ENCODE measurements at places on chromosomes 13 and 19.
A peak's percentile ranks its signal among the peaks of the same experiment; 100 is the strongest.

- no peak for DNase-seq
Observed at GRCh38 chr13:66911411-66911939, 318.7 kb downstream of the PCDH9 start.

DNA sequence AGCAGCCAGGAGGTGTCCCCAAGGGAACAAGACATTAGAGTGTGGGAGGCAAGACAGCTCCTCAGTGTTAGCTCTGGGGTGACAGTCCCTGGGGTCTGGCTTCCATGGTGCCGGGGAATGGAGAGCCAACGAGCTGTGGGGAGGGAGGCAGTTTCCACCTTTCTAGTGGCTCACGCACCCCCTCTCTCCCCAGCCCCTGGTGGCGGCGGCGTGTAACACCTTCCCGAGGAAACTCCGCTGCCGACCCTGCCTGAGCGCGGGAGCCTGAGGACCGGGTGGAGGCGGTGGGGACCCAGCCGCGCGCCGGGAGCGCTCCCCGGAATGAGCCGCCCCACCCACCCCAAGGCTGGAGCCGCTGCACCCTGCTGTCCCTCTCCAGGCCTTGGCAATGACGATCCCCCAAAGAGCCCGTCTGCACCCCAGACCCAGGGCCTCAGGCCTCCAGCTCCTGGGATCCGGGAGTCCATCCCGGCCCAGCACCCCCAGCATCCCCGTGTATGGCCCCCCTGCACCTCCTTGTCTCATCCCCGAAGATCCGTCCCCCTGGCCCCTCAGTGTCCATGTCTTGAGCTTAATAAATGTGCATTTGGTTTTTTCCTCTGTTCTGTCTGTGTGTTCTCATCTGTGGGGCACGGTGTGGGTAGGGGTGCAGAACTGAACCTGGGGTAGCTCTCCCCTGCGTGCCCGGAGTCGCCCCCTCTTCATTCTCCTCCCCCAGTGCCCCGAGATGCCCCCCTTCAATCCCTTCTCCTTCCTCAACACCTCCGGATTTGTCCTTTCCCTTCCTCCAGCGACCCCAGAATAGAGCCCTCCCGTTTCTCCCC lies 622 bp upstream of the FXYD5 start:
- peak; percentile 51 for DNase-seq

GRCh38 chr13:66624302-66624701 lies 605.8 kb downstream of the PCDH9 start:
- no peak for DNase-seq

DNA sequence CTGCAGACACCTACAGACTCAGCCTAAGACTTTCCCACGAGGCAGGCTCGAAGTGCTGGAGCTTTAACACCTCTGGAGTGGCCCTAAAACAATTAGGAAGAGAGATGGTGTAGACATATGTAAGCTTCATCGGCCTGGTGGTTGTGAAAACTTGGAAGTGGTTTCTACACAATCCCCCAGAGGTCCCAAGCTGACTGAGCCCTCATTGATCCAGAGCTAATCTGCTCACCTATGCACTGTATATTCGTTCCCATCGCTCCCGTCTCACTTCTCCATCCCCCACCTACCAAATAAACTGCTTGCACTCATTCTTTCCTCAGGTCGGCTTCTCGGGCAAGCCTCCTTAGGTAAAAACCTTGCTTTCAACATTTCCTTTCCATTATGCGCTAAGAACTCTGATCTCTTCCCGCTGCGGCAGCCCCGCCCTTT lies 767 bp upstream of the ZNF793 start:
- DNase-seq: no peak

GRCh38 chr19:2769218-2769617 lies 13.9 kb downstream of the SGTA start:
- DNase-seq: no peak

GRCh38 chr13:69579351-69579750 lies 528.3 kb upstream of the ATXN8OS start:
- no peak for DNase-seq

DNA sequence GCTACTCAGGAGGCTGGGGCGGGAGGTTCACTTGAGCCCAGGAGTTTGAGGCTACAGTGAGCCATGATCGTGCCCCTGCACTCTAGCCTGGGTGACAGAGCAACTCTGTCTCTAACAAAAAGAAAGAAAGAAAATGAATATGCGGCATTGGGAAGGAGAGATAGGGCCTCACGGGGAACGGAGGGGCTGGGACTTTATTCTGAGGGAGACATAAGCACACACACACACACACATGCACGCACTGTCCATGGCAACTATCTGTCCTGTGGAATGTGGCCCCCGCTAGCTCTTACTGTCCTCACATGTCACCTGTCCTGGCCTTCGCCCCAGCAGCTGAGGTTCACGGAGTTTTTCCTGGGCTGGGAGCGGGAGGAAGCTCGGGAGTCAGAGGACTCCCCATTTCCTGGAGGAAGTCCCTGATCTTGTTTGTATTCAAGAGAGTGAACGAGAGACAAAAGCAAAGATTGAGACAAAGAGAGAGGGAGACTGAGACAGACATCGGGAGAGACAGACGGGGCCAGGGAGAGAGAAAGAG lies 654 bp downstream of the STAP2 start:
- no peak for DNase-seq

DNA sequence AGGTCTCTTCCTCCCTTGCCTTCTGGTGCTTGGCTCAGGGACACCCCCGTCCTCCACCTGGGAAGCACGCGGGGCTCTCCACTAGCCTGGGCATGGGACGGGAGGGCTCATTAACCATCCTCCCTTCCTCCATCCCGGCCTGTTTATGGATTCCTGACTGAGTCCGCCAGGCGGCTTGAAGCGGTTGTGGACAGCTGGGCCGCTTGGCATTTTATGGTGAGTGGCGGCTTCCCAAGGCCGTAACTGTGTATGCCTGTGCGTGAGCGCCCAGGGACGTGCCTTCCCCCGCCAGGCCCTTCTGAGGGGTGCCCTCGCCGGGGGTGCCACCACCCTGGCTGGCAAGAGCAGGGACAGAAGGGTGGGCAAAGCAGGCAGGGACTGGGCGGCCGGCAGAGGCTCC lies 202.8 kb downstream of the URI1 start:
- no peak for DNase-seq

DNA sequence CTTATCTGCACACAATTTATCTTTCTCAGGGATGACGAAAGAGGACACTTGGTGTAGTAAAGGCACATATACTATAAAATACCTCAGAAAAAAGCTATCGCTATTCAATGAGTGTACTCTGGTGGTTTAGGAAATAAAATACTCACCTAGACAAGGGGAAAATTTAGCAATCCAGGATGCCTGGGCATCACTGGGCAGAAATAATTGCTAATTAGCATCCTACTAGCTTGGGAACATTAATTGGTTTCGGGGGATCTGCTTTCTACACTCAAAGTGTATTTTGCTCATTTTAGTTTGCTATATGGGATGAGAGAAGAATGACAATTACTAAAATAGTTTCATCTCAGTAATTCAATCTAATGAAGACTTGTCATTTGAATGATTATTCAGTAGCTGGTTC lies 60.3 kb downstream of the OLFM4 start:
- no peak for DNase-seq

DNA sequence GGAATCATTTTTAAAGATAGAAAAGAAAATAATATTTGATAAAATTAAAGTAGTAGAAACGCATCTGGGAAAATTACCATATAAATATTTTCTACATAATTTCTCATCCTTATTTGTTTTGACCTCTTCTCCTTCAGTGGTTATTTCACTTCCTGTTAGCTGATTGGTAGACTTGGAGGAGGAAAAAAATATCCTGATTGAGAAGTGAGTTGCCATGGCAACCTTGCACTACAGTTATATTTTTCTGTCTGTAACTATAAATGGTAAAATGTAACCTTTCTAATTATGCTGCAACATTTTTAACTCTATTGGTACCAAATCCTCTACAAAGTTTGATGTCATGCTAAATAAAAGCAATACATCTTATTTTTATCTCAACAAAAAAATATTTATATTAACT lies 45.2 kb downstream of the SCEL start:
- DNase-seq: no peak

GRCh38 chr13:44117351-44117750 lies 237.6 kb downstream of the LACC1 start:
- DNase-seq: no peak

GRCh38 chr19:49683814-49684250 lies 5.6 kb upstream of the ADM5 start:
- no peak for DNase-seq

GRCh38 chr13:100515410-100515800 lies 73.2 kb downstream of the GGACT start:
- DNase-seq: no peak

DNA sequence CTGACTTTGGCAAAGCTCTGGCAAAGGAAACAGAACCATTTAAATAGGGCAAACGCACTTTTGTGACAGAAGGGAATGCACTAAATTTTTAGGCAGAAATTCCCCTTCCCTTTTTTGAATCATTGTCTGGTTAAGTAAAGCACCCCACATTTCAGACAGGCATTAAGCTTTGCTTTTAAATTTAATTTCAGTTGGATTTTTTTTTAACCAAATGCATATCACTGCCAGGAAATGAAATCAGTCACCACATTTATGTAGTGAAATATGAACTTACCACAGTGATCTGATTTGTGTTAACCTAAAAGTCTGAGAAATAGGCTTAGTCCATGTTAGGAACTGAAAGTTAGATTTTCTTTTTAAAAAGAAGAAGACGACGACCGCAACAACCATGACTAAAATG lies 10.8 kb downstream of the GPR183 start:
- DNase-seq: no peak

GRCh38 chr19:49102303-49102702 lies 11.9 kb upstream of the LIN7B start:
- no peak for DNase-seq

DNA sequence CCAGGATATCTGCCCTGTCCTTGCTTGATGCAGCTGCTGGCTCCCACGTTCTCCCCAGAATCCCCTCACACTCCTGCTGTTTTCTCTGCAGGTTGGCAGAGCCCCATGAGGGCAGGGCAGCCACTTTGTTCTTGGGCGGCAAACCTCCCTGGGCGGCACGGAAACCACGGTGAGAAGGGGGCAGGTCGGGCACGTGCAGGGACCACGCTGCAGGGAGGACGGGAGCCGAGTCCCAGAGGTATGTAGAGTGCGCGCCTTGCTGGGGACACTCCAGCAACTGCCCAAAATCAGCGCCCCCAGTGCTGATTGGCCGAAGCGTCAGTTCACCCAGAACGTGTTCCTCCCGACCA lies 30.3 kb upstream of the MIER2 start:
- no peak for DNase-seq

GRCh38 chr19:30682999-30683536 lies 310.9 kb downstream of the ZNF536 start:
- no peak for DNase-seq

GRCh38 chr19:41915776-41916414 lies 12.4 kb downstream of the ERFL start:
- DNase-seq: no peak

DNA sequence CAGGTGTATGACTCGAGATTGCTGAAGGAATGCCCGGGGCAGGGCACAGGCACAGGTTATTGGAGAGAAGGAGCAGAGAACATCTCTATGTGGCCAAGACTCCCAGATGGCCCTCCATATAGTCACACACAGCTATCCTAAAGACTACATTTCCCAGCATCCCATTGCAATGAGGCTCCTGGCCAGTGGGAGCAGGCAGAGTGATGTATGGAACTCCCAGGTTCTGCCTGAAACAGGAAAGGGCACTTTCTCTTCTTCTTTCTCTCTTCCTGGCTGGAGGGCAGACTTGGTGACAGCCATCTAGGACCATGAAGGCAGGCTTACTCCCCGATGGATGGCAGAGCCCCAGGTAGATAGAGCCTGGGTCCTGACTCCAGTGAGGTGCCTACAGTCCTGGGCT lies 13.5 kb downstream of the PPP1R13L start:
- DNase-seq: no peak

DNA sequence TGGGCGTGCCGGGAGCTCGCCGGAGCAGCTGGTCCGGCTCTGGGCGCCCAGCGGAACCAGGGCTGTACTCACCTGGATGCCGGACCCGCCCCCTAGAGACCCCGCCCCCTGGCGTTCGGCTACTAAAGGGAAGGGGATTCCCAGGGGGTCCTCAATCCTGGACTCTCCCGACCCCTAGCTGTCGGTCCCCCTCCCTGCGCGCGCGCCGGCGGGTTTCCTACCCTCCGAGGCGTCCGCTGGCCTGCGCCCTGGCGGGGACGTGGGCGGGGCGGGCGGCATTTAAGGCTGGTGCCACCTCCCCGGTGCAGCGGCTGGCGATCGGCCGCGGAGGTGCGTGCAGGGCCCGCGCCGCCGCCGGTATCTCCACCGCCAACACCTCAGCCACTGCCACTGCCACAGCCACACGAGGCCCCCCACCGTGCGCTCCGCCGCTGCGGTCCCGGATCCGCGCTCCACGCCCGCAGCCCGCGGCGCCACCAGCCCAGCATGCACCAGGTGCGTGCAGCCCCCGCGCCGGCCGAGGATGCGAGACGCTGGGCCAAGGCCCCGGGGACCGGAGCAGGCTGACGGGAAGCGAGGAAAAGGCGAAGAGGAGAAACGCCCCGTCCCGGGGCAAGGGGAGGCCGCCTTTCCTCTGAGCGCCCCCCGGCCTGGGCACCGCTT lies at the start of gene ATP12A:
TSS of gene ATP12A (plus strand) at position 151 of the 663 bp plus-strand sequence. CDS start at position 487, 336 bp downstream.
- peak; percentile 12 for DNase-seq

DNA sequence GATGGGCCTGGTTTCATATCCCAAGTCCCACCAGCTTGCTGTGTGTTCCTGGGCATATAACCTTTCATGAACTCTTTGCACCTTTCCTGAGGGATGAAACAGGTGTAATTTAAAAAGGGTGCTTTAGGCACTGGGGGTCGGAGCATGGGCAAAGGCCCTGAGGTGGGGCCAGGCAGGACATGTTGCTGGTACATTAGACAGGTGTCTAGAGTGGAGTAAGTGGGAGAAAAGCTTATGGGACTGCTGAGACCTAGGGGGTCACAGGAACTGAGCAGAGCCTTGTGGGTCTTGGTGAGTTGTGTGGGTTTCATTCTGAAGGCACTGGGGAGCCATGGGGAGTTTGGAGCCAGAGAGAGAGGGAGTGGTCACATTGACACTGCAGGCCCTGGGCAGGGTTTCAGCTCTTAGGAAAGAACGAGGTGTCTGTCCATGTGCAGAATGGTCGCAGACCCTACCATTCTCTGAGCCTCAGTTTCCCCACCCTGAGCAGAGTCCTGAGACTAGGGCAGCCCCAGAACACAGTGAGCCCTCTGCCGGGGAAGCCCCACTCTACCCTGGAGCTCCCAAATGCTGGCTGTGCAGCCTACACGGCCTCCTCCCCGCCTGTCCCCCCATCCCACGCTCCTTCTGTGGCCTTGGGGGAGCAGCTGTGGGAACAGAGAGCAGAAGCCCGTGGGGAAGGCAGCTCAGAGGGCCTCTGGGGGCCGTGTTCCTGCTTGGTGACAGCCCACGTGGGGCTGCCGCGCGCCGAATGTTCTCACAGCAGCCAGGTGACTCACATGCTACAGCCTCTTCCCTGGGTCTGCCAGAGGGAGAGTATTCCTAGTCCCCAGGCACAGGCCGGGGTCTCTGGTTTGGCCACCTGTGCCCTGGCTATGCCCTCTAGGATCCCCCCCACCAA lies 7.3 kb upstream of the HOMER3 start:
- no peak for DNase-seq

- DNase-seq: no peak
Observed at GRCh38 chr19:57473646-57474045, 3.7 kb downstream of the ZNF772 start.

GRCh38 chr13:50230662-50230978 lies 215.4 kb downstream of the KCNRG start:
- no peak for DNase-seq

- DNase-seq: no peak
Observed at GRCh38 chr19:46723471-46723870, 6.6 kb upstream of the PRKD2 start.
